ENCODE measurements at places on chromosomes 2 and 18.

- DNase-seq = no peak
Observed at GRCh38 chr2:11837875-11838734, 91.7 kb downstream of the LPIN1 start.

DNA sequence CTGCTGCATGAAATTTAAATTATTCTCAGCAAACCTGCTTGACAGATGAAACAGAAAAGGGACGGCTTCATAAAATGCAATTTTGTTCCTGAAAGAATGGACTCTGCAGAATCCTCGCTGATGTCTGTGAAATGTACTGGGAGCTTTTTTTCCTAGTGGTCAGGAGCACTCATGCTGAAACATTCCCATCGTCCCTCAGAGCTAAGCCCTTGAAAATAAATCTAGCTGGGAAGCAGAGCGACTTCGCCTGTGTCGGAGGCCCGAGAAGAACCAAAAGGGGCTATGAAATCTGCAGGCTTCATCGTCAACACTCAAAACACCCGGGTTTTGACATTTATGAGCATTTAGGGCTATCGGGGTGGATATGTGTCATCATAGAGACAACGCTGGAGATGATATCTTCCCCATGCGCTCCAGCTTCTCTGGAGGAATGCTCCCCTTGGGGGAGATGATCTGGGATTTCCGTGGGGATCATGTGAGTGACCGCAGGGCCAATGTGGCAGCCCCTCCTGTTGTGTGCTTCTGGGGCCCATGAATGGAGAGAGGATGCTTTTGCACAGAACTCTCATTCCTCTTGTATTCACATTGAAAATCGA is 182.3 kb downstream of the KLHL29 start:
- no peak for DNase-seq

GRCh38 chr2:234512884-234513669 is 16.2 kb upstream of the ARL4C start:
- no peak for DNase-seq

- no peak for DNase-seq
Observed at GRCh38 chr2:38500283-38500634, 102.5 kb downstream of the HNRNPLL start.

DNA sequence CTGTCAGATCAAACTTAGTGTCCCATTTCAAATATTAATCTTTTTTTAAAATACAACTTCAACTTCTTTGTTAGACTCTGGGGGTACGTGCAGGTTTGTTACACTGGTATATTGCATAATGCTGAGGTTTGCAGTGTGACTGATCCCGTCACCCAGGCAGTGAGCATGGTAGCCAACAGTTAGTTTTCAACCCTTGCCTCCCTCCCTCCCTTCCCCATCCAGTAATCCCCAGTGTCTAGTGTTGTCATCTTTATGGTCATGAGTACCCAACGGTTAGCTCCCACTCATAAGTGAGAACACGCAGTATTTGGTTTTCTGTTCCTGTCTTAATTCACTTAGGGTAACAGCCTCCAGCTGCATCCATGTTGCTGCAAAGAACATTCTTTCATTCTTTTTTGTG is 23.9 kb downstream of the NOL10 start:
- DNase-seq = no peak

GRCh38 chr2:179106676-179107428 is 56.9 kb upstream of the CCDC141 start:
- DNase-seq = no peak

DNA sequence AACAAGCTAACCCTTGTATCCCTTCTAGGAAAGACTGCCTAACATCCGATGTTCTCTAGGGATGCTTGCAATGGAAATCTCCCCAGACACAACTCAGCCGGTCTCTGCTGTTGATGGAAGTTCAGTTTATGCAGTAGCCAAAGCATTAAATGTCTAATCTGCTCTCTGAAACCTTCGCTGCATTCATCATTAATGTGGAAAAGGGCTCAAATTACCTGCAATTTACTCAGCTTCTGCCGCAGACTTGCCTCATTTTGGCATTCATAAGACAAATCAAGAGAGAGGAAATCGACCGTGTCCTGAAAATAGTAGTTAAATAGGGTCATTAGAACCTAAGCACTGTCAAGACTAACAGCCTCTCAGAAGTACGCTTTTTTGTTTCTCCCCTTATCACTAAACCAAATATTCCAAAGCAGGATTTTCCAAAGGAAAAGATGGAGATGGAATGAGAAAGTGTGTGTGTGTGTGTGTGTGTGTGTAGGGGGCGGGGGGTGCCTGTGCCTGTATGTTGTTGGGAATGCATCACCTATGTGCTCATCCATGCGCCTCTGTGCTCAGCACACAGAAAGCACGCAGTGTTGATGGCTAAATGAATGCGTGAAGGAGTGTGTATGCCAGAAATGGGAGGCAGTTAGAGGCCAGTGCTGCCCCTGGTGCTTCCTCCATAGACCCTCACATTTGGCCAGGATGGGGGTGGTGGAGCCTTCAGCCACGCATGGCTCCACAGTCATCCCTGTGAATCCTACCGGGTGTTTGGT is 7.4 kb downstream of the LCT start:
- DNase-seq = no peak

GRCh38 chr18:36334798-36335197 is 37.3 kb downstream of the FHOD3 start:
- no peak for DNase-seq

- DNase-seq = no peak
Observed at GRCh38 chr2:163970058-163970813, 234.4 kb upstream of the FIGN start.

GRCh38 chr2:60172801-60173200 is 380.7 kb downstream of the BCL11A start:
- DNase-seq = no peak

DNA sequence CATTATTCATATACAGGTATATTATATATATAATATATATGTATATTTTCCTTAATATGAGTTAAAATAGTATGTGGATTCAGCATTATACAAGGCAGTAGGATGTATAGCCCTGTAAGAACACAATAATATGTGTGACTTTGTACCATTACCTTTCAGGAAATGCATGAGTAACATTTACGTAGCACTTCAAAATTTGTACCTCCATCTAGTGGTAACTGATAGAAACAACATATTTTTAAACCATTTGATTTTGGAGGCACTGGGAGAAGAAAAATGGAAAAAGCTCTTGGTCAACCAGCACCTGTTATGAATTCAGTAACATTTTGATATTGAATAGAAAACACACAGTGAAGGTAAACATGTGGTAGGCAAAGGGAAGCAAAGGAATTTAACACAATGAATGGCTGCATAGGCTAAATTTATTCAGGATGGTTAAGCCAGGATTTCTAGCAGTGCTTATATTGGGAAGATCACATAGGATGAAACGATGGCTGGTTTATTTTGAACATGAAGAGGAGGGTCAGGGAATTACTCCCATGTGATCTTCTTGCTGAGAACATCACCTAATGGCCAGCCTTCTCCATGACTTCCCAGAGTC is 565.5 kb downstream of the CCDC85A start:
- DNase-seq = no peak

DNA sequence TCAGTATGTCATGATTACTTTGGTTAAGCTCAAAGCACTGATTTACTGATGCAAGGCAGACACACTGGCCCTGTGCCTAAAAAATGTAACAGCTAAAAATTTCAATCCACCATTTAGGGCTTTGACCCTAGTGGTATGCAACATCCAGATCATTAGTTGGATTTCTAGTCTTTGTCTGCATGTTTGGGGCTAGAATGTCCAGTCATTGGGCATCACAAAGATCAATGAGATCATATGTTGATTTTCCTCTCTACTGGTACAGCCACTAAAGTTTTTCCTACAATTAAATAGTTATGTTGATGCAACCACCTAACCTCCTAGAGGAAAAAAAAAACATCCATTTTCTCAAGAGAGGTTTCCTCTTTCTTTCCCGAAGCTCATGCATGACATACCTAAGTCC is 53.4 kb upstream of the REV1 start:
- DNase-seq = no peak

DNA sequence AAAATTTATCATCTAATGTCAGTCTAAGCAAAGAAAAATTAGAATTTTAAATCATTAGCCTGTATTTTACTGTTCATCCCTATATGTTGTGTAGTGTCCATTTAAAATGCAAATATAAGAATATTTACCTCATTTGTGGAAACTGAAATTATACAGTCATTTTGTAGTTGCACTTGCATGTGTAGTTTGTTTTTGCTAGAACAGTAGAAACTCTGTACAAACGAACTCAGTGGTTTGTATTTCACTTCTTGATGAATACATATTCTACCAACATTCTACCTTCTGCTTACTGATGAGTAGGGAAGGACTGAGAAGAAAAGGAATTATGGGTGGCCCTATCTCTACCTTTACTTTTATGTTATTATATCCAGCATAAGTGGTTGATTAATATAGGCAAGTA is 29.7 kb downstream of the BMPR2 start:
- no peak for DNase-seq

DNA sequence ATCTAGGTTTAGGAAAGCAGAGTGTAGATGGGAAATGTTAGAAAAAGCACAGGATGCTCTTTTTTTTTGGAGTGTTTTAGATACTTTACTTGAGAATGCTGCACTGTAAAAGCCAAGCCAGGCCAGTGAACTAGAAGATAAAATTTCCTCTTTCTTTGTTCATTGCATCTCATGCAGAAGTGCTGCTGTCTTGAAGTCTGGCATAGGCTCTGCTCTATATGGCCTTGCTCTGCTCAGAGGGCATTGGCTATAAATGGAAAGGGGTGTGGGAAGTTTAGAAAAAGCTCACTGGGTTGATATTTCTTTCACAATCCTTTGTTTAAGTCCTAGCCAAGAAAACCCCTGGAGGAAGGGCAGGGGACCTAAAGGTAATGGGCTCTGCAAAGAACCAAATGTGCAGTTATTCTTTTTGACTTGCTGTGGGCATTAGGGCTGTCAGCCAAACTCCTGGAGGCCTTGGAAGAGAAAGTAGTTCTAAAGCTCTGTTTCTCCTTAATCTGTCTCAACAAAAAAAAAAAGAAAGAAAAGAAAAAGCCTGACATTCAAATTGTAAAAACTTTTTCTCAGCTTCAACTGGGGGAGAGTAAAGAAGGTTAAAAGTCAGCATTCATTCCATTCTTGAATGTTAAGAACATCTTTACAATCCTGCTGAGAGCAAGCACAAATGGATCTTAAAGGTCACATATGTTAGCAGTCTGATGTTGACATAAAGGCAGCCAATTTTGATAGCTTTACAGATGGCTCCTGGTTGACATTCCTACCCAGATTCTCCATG is 338.3 kb downstream of the GULP1 start:
- DNase-seq = no peak

DNA sequence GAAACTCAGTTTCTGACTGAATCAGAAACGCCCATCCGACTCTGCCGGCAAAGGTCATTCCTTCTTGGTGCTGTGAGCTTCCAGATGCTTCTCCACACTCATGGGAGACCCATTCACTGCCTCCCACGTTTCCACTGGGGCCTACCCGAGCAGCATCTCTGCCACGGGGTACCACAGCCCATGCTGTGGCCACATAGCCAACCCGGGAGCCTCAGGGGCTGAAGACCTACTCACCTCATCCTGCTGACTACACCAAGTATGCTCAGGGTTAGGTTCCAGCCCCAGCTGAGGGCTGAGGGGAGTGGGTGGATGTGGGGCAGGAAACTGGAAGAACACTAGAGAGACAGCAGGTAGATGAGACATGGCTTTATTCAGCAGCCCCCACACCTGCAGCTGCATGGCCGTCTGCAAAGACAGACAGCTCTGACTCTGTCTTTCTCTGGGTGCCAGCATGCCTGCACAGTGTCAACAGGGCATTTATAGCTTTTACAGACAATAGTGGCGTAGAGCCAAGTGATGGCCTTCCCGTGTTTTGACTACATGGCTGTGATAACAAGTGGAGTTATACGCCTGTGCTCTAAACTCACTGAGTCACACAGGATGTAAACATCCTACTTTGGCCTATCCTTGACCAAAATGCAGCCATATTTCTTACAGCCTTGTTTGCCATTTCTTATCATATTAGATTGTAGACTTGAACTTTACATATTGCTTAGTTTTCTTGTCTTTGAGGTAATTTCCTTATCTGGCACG is 16.5 kb upstream of the KLHL23 start:
- DNase-seq = no peak

- DNase-seq = no peak
Observed at GRCh38 chr2:139237023-139237422, 456.8 kb upstream of the NXPH2 start.

GRCh38 chr2:232353096-232353495 is 25.5 kb upstream of the ALPP start:
- no peak for DNase-seq

- DNase-seq = no peak
Observed at GRCh38 chr2:70959851-70960832, 18.3 kb upstream of the ANKRD53 start.

GRCh38 chr2:24985511-24985910 is 13.8 kb upstream of the DNAJC27 start:
- DNase-seq = no peak

GRCh38 chr2:240247868-240248720 is 107.6 kb upstream of the OTOS start:
- no peak for DNase-seq

DNA sequence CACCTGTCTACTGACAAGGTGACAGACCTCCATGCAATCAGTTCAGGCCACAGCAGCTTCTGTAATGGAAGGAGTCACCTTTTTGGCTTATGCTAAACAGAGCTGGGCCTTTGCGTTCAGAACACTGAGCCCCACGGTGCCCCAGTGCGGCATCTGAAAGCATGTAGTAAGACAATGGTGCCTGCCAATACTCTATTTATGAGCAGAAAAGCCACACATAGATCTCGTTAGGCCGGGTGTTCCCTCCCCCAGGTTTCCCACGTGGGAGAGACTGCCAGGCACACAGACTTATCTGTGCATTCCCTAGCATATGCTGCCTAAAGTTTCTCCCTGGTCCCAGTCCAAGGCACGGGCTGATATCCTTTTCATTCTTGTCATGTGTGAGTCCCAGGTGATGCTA is 150.9 kb downstream of the ACTR3 start:
- DNase-seq = no peak

- no peak for DNase-seq
Observed at GRCh38 chr2:21431078-21431477, 307.3 kb downstream of the TDRD15 start.

DNA sequence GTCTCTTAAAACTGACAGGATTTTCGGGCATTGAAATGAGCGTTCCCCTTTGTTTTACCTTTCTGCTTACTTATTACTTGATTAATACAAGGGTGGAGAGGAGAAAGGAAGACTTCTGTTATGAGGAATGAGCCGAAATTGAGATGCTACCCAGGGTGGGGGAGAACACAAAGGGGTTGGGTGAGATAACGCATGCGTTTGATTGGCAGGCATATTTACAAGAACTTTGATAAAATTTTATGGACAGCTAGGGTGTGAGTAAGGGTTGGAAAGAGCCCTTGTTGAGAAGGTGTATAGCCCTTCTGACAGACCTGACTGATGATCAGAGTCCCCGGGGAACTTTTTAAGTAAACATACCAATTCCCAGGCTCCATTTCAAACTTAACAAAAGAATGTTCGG is 1.8 kb downstream of the RNF138 start:
- DNase-seq = no peak

DNA sequence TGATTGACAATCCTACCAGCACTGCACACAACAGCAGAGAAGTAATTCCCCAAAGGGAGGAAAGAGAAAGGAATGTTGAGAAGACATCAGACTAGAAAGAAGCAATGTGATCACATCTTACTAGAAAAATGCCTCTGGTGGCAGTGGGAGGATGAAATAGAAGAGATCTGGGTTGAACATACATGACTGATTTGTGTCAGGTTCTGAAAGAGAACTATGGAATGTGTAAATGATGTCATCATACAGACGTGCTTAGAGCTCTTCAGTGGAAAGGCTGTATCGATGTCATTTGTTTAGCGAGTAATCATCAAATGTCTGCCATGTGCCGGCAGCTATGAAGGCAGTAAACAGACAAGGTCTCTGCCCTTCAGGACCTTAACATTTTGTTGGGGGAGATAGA is 24.9 kb downstream of the GORASP2 start:
- DNase-seq = no peak

- DNase-seq = no peak
Observed at GRCh38 chr2:238236571-238236970, 3.3 kb downstream of the HES6 start.
